Kidney glomerular epithelial cell (primary cell): ENCODE measurements at places on chromosomes 16 and 17.

GRCh38 chr17:74987909-74988711 lies 678 bp downstream of the CDR2L start:
- peak; percentile 19 for DNase-seq

GRCh38 chr17:82272495-82273326 lies 789 bp downstream of the CSNK1D start:
- no peak for DNase-seq

DNA sequence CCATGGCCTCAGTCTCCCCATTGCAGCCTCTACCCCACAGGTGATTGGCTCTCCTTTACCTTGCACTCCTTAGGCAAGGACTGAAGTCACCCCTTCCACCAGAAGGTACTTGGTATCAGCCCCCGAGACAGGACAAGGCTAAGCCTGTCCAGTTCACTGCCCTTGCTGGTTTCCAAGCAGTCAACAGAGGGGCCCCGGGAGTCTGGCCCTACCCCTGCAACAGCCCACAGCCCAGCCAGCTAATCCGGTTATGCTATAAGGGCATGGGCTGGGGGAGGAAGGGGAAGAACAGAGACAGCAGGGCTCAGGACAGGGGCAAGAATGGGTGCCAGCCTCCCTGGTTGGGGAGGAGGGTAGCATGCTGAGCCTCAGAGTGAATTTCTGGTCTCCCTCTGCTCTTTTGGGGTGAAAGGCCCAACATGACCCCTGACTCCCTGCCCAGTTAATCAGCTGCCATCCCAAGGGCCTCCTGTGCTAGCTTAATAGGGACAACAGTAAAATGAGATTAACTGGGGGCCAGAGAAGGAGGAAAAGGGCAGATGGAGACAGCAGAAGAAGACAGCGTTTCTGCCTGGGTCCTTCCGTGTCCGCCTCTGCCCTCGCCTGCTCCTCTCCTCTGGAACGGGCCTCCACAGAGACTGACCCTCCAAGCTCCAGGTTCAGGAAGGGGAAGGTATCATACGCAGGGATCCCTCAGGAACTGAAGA lies 10.7 kb downstream of the DLG4 start:
- no peak for DNase-seq

DNA sequence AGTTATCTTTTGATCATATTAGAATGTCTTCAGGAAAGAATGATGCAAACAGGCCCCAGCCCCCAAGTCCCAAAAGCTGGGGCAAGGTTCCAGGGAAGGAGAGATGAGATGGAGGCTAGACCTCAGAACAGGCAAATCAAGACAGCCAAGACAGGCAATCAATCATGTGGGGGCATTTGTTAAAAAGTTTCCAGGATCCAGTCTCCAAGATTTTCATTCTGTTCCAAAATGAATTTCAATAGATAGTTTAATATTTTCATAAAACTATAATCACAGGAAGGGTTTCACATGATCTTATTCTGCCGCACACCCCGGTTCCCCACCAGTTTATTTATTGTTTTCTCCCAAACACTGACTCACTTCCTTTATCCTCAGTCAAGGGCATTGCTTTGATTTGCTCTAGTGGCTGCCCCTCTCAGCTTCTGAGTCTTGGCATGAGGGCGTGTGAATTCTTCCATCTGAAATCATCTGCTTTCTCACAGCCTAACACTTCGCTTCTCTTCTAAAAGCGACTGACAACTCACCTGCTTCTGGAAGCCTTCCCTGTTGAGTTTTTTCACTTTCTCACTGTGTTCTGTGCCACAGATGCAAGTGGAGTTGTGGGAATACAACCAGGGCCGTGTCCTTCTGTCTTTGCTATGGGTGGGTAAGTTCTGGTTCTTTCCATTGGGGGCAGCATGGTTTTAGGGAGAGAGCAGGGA lies 12.2 kb upstream of the TERF2 start:
- DNase-seq: peak; percentile 96

GRCh38 chr17:29584452-29585079 lies 4.9 kb downstream of the GIT1 start:
- no peak for DNase-seq

- DNase-seq: no peak
Measured at GRCh38 chr17:50424246-50424995, 1.6 kb upstream of the ACSF2 start.

GRCh38 chr17:39629494-39629880 lies 2.7 kb downstream of the PPP1R1B start:
- DNase-seq: no peak

DNA sequence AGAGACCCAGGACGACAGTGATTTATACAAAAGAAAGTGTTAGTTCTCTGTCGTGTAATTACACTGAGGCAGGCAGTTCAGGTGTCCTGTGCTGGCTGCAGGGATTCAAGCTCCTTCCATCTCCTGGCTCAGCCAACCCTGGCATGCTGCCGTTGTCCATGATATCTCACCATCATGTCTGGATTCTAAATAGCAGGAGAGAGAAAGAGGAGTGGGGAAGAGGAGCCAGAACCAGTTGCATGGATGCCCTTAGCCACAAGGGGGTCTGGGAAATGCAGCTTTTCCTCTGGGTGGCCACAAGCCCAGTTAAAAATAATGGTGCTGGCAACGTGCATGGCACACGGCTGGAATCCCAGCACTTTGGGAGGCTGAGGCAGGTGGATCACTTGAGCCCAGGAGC lies 9.7 kb downstream of the C16orf54 start:
- no peak for DNase-seq

GRCh38 chr16:46980926-46981325 lies 7.5 kb upstream of the DNAJA2 start:
- DNase-seq: no peak

DNA sequence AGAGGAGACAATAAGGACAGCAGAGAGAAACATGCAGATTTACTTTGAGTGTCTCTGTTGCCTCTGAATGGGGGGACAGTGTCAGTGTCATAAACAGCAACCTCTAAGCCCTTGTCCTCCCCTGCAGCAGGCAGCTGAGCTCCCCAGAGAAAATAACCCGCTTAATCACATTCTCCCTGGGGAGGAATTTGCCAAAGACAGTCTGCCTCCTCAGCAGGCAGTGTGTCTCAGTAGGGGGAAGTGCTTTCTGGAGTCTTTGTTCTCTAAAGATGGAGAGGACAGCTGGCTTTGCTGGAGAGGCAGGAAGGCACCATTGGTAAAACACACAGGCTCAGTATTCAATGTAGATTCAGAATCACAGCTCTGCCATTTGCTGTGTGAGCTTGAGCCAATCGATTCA lies 16.1 kb downstream of the TEKT5 start:
- no peak for DNase-seq

GRCh38 chr17:57889892-57890856 lies 40.3 kb upstream of the MRPS23 start:
- peak; percentile 87 for DNase-seq

DNA sequence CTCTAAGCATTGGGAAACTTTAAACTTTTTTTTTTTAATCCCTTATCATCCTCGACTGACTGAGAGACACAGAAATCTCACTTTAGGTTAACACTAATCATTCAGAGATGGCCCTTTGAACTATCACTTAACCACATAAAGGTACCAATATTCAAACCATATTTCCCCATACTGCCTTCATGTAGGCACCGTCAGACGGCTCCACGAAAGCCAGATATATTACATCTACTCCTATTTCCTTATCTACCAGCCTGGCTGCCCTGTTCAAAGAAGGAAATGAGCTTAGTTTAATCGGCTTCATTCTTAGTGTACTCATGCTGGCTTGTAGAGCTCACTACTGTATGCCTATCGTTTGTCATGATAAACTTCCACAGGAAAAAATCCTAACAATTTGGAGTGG lies 270.9 kb downstream of the CEP112 start:
- no peak for DNase-seq

- no peak for DNase-seq
Measured at GRCh38 chr17:32141679-32142037, 644 bp upstream of the RHOT1 start.

- no peak for DNase-seq
Measured at GRCh38 chr16:9033125-9033830, 58.2 kb upstream of the HAPSTR1 start.

- DNase-seq: peak; percentile 75
Measured at GRCh38 chr17:7308625-7309433, 1.4 kb downstream of the EIF5A start.

DNA sequence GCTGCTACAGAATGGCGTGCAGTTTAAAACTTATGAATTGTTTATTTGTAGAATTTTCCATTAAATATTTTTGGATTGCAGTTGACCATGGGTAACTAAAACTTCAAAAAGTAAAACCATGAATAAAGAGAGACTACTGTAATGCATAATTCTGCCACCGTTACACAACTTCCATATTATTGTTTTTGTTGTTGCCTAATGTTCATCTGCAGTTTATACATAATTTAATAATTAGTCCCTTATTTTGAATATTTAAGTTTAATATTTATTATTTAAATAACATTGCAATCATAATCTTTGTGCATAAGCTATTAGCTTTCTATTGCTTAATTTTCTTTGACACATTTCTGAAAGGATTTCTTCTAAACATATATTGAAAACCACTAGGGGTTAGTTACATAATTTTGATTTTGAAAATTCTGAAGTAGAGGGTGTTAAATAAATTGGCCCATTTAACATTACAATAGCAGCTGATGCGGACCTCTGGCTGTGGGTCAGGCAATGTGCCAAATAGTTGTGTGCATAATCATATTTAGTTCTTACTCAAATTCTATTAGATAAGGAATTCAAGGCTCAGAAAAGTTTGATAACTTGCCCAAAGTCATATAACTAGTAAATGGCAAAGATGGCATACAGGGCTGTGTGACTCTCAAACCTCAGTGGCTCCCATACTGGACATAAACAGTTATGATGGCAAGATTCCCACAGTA lies 31.1 kb downstream of the PPM1E start:
- peak; percentile 23 for DNase-seq

- no peak for DNase-seq
Measured at GRCh38 chr17:73838815-73839214, 194.6 kb upstream of the SDK2 start.

DNA sequence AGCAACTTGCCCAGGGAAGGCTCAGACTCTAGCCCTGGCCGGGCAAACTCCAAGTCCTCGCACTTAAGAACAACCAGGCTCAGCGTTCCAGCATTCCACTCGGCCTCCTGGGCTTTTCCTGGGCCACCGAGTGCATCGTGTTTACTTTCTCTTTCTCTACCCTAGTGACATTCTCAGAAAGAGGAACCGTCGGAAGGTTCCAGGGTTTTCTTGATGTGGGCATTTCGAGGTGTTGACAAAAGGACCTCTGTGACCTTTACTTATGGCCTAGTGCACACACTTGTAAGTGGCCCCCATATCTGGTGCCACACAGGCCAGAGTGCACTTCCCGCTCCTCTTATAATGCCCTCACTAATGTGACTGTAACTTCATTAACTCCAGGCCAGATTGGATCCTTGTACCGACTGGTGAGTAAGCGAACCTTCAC lies 3.1 kb upstream of the BANP start:
- no peak for DNase-seq

DNA sequence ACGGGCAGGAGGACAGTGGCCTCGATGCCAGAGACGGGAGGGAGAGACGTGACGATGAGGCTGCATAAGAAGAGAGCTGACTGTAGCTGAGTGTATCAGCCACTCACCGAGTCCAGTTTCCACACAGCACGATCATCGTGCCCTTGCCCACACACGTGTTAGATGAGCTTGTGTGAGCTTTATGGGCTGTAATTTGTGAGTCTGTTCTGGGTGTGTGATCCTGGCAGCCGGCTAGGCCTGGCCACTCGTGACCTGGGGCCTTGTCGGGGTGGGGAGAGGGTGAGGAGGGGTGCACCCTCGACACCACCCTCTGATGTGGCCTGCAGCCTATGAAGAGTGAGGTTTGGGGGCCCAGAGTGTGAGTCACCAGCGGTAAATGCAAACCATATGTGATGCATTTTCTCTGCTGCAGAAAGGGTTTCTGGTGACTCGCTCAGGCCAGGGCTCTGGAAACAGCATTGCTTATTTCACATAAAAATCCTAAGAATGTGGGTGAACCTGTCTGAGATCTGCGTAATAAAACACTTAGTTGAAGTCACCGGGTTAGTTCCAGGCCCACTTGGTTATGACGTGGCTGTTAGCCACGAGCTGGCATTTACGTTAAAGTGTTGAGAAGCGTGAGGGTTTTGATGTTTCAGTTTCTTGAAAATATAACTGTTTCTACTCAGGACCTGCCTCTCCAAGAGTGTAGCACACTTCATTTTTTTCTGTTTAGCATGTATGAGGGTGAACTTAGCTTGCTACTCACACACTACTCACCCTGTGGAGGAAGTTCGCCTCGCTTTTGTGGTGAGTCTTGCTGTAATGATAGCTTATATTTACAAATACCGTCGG lies 4.2 kb downstream of the METRNL start:
- DNase-seq: peak; percentile 65

DNA sequence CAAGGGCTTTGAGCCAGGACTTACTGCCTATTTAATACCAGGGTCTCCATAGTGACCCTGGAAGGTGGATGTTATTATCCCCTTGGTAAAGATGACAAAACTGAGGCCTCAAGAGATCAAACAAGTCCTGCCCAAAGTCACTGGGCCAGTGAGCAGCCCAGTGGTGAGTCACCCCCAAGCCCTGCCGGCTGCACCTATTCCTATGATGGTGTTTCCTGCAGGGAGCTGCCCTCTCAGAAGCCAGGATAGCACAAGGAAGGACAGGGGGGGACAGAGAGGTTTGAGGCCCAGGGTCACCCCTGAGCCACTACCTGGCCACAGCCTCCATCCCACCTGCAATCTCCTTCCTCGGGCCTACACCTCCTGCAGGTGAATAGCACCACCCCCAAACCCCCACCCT lies 90.9 kb downstream of the SDK2 start:
- no peak for DNase-seq

DNA sequence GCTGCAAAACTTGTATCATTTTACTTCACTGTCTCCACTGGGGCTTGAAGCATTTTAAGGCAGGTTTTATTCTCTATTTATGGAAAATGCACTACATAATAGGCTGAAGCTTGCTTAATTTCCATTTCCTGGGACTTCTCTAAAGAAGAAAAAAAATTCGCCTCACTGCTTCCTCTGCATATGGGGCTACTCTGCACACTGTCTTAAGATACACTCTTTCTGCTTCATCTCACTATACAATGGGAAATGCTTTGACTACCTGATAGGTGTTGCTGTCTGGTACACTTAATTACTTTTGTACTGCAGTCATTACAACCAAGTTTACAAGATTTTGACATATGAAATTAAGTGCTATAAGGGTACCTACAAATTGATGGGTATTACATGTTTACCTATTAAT lies 466.0 kb downstream of the KCNJ18 start:
- DNase-seq: no peak

GRCh38 chr17:28879886-28880571 lies 17.5 kb downstream of the FLOT2 start:
- DNase-seq: no peak

GRCh38 chr16:75362846-75363245 lies 70.5 kb downstream of the CFDP1 start:
- DNase-seq: no peak

DNA sequence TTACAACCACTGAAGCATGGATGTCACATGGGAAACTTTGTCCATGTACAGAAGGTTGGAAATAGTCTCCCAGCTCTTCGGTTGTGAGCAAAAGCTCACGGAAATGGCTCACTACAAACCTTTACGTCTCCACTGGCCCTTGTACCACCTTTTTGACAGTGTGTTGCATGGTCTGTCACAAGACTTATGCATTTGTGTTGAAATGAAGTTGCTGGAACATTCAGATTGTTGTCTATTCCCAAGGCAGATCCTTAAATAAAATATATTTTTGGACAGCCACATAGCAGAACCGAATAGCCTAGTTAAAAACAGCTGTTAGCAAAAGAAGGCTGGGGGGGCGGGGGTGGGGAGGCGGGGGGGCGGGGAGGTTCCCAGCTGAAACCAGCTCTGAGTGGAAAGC lies 39.2 kb downstream of the KNOP1 start:
- no peak for DNase-seq
